Thoracic aorta (tissue), 2 donors: ENCODE measurements at places on chromosomes 12 and 14.

DNA sequence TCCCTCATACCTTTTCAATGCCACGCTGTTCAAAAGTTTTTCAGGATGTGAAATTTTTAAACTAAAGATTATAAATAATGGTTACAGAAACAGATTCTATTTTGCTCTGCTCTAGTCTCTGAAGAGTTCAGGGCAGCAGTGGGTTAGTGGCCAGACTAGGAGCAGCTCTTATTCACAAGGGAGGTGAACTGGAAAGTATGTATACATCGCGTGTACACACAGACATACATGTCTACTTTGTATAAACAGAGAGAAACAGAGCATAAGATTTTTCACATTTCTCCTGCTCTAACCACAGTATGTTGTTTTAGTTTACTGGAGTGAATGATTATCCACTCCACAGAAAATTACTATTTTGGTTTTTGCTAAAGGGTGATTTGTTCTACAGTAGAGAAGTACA is 74.4 kb upstream of the CRY1 start:
- no peak for DNase-seq

GRCh38 chr14:71728386-71728785 is 203.8 kb upstream of the RGS6 start:
- no peak for DNase-seq

DNA sequence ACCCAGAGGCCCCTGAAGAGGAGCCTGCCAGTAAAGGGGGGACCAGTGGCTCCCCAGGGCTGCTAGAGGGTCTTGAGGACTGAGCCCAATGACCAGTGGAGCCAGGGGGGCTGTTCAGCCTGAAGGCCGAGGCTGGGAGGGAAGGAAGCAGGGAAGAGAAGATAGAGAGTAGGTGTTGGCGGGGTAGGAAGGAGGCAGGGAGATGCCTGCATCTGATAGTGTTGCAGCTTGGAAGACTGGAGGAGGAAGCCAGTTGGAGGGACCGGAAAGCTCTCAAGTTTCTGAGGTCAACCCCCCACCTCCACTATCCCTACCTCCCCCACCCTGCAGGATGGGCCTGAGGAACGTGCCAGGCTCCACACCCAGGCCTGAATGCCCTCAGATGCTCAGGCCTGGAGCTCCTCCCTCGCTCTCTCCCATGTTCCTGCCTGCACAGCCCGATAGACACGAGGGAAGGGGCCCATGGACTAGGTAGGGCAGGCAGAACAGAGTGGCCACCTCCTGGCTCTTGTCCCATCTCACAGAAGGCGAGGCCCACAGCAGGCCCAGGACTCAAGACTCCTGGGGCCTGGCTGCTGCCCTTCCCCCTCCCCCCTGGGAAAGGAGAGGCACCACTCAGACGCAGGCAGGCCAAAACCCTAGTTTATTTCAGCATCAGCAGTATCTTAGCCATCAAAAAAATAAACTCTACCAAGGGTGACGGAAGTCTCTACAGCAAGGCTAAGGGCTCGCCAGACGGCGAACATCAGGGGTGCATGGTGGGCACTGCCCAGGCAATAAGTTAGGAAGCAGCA is 3.4 kb downstream of the CKB start:
- no peak for DNase-seq

DNA sequence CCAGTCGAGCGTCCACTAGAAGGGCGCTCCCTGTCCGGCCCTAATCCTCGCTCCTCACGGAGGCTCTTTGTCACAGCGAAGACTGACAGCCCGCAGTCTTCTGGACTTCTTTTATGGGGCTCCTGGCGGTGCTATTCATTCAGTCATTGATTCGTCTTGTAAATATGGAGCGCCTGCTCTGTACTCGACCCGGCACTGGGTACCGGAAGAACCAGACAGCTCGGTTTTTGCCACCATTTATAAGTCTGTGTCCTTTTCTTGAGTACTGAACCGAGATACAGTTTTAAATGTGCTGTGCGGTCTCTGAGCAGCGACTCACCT is 570 bp downstream of the DMAC2L start:
- DNase-seq, result no peak

DNA sequence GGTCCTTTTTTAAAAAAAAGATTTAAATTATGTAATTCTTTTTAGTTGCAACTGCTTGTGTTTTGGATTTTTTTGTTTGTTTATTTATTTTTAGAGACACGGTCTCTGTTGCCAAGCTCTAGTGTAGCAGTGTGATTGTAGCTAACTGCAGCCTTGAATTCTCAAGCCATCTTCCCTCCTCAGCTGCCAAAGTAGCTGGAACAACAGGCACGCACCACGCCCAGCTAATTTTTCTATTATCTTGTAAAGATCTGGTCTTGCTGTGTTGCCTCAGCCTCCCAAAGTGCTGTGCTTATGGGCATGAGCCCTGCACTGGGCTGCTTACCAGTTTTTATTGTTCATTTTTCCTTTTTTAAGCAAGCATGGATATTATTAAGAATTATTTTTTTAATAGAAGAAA is 10.6 kb upstream of the ART4 start:
- DNase-seq, result no peak

DNA sequence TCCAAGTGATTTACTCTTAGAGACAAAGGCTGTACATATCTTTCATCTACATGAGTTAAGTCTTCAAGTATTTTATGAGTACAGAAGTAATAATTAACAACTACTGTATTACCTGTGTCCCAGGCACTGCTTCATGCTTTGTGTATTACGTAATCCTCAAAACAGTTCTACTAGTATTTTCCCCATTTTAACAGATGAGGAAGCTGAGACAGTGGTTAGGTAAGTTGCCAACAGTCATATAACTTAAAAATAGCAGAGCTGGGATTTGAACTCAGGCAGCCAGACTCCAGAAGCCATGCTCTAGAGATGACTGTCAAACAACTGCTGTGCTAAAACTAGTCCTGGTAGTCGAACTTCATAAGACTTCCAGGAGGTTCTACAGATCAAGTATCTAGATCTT is 10.7 kb downstream of the TRMT5 start:
- DNase-seq, result no peak

DNA sequence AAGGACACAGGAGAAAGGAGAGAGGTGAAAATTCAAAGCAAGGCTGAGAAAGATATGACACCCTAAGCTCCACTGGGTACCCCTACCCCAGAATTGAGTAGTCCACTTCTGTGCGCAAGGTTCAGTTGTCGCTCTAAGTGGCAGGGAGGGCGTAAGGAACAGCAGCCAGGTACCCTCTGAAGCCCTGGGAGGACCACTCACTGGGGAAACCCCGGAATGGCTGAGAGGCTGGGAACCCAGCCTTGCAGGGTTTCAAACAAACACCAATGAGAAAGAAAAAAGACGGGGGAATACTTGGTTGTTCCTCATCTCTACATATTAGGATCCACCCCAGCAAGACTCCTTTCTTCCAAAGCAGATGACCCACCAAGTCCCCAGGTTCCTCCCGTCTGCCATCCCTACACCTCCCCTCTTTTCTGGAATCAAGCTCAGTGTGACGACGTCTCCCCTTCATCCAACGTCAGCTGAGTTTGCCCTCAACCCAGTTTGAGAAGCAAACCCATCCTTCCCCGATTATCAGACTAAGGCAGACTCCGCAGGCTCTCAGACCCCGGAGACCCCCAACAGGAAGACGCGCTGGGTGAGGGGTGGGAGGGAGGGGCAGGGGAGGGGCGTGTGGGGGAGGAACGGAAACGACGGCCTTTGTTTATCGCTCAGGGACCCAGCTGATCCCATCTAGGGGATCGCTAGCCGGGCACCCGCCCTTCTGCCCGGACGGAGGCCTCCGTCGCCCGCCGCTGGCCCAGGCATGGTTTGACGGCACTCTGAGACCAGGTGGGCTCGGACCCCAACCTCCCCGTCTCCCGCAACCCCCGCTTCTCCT is 795 bp downstream of the LMBR1L start:
- DNase-seq, result no peak

GRCh38 chr12:22169376-22169775 is 123.4 kb downstream of the CMAS start:
- DNase-seq, result no peak

GRCh38 chr14:81565441-81566290 is 32.0 kb upstream of the SEL1L start:
- DNase-seq, result no peak

- DNase-seq, result no peak
These were observed 57.2 kb upstream of the C14orf132 start for GRCh38 chr14:95981965-95982364.

DNA sequence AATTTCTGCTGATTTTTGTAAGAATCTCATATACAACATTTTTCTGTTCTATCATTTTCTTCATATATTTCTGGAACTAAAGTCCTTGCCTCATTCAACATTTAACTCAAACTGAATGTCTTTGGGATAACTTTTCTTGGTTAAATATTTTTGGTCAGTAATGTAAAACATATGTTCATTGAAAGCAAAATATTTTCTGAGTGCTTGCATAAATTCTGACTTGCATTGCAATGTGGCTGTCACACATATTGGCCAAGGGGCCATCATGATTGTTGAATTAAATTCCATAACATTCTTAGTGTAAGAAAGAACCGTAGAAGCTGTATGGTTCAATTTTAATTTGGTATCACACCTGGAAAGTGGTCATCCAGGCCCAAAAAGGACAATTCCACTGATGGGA is 369.4 kb downstream of the GALC start:
- no peak for DNase-seq

- DNase-seq, result no peak
These were observed 11.1 kb downstream of the PLEKHA5 start for GRCh38 chr12:19140381-19141236.

- no peak for DNase-seq
These were observed 20.7 kb downstream of the SLC7A7 start for GRCh38 chr14:22794551-22794951.

GRCh38 chr14:83208341-83208740 is 1674.7 kb upstream of the SEL1L start:
- no peak for DNase-seq

DNA sequence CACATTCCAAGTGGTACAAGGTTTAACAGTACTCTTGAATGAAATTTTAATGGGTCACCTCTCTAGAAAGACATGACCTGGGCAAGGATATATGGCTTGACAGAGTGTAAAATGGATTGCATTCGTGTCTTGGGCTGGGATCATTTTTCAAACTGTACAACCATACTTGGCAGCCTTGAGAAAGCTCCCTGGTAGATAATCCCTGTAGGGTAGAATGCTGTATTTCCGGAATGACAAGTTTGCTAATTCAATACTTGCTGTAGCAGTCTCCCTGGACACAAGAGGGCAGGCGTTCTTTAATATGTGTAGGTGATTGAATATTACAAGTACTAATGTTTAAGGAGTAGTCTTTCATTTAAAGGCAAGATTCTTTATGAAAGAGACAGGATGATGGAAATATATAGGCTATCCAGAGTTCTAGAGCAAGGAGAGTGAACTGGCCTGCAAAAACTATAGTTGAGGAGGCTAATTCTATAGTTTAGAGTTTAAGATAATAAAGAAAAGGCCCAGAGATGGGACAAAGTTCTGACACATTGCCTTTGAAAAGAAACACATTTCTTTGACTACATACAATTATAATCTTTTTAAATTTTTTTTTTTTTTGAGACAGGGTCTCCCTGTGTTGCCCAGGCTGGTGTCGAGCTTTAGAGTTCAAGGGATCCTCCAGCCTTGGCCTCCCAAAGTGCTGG is 53.4 kb downstream of the PLBD1 start:
- DNase-seq, result no peak

DNA sequence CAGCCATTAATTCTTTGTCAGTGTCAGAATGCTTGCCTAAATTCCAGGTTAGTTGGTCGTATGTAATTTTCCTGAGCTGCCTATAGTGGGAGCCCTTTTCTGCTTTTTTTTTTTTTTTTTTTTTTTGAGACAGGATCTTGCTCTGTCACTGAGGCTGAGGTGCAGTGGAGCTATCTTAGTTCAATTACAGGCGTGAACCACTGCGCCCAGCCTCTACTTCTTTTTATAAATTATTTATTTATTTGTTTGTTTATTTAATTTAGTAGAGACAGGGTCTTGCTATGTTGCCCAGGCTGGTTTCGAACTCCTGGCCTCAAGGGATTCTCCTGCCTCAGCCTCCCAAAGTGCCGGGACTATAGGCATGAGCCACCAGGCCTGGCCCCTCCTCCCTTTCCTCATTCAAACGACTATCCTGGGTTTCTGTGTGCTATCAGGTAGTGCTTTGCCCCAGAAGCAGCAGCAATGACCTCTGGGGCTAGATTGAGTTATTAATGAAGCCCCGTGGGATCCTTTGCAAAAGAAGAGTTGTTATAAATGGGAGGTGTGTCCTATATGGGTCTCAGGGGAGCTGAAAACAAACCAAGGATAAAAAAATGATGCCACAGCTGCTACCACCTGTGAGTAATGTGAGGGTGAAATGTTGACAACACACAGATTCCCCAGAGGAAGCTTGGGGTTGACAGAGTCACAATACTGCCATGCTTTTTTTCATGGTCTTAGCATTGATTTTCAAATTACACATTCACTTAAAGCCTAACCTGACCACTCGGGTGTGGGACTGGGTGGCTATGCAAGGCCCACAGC is 34.6 kb upstream of the NFKBIA start:
- DNase-seq, result no peak

DNA sequence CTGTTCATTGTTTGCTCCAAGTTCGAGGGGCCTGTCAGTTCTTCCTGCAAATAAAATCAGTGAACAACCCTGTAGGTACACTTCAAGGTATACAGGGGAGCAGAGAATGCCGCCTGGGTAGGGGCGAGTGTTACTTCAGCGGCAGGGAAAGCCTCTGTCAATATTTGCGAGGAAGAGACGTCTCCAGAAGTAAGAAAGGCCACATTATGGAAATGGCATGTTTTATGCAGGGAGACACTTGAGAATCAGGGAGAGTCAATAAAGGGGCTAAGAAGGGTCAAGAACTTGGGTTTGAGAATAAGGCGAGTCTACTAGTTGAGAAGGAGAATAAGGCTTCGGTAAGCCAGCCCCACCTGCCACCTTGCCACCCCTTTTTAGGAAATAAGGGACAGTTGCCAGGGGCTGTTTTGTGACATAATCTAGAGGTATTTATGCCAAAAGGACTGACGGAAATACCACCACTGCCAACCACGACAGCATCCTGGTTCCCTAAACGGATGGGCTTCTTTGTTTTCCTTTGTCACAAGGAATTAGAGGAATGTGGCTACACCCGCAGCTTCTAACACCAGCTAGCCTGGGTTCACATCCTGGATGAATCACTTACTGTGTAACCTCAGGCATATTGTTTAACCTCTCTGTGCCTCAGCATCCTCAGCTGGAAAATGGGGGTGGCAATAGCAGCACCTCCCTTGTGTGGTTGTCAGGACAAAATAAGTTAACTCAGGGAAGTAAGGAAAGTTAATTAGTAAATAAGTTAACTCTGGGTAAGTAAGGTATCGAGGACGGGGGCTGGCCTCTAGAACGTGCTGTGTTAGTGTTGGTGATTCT is 67.7 kb downstream of the EID3 start:
- DNase-seq, result no peak

DNA sequence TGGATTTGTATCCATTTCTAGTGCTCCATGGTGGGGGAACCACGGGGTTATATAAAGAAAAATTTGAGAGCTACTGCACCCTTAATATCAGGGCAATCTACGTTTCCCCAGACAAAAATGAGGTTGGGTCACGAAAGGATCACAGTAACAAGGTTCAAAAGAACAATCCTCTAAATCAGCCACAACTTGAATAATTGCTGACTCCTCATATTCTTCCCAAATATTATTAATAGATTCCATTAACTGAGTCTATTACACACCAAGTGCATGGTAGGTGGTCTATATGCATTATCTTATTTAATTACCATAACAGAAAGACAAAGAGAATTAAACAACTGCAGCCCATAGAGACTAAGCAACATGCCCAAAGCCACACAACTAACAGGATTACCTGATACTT is 438.2 kb downstream of the ETNK1 start:
- no peak for DNase-seq

- DNase-seq, result no peak
These were observed 57.2 kb upstream of the CAPRIN2 start for GRCh38 chr12:30811966-30812365.

- DNase-seq, result no peak
These were observed 50.5 kb downstream of the TTC9 start for GRCh38 chr14:70692210-70692609.
